ENCODE measurements at places on chromosomes 16 and 17.

- DNase-seq = peak; percentile 32
Measured at GRCh38 chr16:72044296-72044695, 10.0 kb upstream of the HP start.

- no peak for DNase-seq
Measured at GRCh38 chr17:72948115-72948514, 144.4 kb downstream of the SLC39A11 start.

DNA sequence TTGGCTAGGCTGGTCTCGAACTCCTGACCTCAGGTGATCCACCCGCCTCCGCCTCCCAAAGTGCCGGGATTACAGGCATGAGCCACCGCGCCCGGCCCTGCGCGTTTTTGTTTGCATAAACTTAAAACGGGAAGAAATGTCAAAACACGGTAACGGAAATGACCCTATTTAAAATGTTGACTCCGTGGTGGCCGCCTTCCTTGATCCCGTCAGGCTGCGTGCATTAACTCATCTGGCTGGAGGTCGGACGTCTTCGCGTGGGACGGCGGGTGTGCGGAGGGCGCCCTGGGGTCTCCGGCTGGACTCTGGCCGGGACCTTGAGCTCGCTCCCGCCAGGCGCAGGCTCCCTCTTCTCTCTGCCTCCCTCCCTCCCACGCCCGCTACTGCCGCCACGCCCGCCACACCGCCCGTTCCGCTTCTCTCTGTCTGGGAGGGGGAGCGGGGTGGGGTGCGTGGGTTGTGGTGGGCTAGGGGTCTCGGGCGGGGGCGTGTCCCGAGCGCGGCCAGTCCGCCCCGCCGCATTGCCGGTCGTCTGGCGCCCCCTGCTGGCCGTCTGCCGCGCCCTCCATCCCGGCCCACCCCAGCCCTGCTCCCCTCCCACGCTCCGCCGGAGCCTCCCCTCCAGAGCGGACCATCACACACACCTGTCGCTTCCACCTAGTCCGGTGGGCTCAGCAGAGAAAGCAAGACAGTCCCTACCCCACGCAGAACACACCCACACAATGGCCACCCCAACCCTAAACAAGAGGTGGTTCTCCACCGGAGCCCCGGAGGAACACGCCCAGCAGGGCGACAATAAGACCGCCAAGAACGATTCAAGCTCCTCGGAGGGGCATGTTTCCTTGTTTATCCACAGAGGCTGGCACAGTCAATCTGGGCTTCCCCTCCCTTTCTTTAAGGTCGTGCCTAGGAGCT, 1.2 kb upstream of the CCDC42 start:
- DNase-seq = peak; percentile 64

GRCh38 chr16:28858421-28858820, 5.2 kb upstream of the SH2B1 start:
- DNase-seq = no peak

DNA sequence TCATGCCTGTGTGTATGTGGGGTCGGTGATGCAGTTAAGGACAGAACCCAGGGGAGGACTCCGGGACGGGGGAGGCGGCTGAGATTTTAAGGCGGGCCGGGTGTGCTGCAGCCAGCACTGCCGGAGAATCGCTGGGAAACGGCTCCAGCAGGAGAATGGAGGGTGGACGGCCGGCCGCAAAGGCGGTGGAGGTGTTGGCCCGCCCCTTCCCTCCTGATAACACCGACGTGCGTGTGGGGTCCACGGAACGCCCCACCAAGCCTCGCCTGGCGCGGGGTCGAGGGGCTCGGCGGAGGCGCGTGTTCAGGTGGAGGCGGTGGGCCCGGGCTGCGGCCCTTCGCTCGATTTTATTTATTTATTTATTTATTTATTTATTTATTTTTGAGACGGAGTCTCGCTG, 633 bp downstream of the ZNF843 start:
- DNase-seq = no peak

DNA sequence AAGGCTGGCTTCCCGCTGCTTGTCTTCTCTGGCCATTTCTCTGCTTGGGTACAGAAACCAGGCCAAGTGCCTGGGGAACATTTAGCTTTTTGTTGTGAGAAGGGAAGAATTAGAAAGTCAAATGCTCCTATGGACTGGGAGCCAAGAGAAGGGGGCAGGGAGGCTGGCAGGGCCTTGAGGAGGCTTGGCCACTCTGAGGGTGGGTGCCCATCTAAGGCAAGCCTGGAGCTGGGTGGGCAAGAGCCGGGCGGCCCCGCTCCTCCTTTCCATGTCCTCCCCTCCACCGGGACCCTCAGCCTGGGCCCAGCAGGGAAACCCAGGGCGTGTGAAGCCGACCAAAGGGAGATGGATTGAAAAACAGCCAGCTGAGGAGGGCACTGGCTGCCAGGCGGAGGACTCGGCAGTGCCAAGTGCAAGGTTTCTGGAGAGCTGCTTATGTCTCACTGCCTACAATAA, 69.4 kb downstream of the NTN1 start:
- DNase-seq = no peak
